Karpas-422 (cell line): ENCODE measurements at places on chromosomes 1 and 21.

- DNase-seq = no peak
Observed at GRCh38 chr1:205052690-205053089, 9.7 kb downstream of the CNTN2 start.

- DNase-seq = no peak
Observed at GRCh38 chr1:212968368-212968863, 18.1 kb downstream of the VASH2 start.

GRCh38 chr1:222045786-222046185 lies 303.9 kb upstream of the DUSP10 start:
- DNase-seq = no peak

DNA sequence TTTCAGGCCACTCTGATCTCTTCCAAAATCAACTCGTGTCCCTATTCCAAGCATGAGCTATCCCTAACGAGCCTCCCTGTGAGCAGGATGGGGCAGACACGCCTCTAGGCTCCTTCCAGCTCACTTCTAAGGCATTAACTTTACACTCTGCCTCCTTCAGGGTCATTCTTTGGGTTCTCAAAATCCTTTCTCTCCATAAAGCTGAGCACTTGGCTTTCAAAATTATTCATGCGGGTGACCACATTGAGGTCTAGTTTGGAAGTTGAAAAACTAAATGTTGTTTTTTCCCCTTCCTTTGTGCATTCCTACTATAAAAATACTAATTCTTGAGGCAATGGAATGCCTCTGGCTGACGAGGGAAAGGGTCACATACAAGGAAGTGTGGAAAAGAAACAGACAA lies 33.5 kb upstream of the BMP8B start:
- no peak for DNase-seq

- DNase-seq = peak; percentile 74
Observed at GRCh38 chr1:117312453-117313138, 54.7 kb upstream of the MAN1A2 start.
